ENCODE measurements at places on chromosomes 12 and 14. TPM values are rescaled to one million over a fixed set of nuclear protein-coding genes. Genes with fewer than 3 reads are reported as not detected.

- no peak for ATAC-seq
Observed at GRCh38 chr14:60294411-60295069, 45.5 kb downstream of the PPM1A start.

The TOMM20L gene
- total RNA-seq, result not detected

The NTS gene
- 0.16 TPM for total RNA-seq

DNA sequence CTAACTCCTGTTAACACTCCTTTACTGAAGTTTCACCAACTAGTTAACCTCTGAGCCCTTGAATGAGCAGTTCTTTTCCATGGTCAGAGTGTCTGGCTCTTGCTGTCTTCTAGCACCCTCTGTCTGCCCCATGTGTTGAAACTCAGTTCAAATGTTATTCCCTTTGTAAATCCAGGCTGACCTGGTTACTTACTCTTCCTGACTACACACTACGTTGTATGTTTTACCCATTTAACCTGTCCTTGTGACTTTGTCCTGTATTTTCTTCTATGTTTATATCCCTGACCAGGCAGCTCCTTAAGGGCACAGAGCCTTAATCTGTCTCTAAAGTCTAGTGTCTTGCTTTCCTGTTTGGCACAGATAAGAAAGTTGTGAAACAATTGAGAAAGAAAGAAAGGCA lies 389.0 kb upstream of the RPL10L start:
- no peak for ATAC-seq

DNA sequence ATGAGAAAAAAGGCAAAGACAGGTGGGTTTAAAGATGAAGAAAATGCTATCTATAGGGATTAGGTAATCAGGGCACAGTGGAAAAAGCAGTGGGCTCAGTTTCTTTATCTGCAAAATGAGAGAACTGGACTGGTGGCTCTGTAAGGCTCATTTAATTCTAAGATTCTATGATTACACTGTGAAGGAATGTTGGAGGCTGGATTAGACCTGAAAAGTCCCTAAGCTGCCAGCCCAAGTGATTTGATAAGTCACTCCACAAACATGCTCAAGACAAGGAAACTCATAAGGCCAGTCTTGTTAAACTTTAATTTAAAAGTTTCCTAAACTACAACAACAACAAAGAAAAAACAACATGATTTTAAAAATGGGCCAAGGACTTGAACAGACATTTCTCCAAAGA lies 75.1 kb downstream of the DCAF5 start:
- peak; percentile 83 for ATAC-seq

The RDH12 gene
- total RNA-seq, result 30.9 TPM

DNA sequence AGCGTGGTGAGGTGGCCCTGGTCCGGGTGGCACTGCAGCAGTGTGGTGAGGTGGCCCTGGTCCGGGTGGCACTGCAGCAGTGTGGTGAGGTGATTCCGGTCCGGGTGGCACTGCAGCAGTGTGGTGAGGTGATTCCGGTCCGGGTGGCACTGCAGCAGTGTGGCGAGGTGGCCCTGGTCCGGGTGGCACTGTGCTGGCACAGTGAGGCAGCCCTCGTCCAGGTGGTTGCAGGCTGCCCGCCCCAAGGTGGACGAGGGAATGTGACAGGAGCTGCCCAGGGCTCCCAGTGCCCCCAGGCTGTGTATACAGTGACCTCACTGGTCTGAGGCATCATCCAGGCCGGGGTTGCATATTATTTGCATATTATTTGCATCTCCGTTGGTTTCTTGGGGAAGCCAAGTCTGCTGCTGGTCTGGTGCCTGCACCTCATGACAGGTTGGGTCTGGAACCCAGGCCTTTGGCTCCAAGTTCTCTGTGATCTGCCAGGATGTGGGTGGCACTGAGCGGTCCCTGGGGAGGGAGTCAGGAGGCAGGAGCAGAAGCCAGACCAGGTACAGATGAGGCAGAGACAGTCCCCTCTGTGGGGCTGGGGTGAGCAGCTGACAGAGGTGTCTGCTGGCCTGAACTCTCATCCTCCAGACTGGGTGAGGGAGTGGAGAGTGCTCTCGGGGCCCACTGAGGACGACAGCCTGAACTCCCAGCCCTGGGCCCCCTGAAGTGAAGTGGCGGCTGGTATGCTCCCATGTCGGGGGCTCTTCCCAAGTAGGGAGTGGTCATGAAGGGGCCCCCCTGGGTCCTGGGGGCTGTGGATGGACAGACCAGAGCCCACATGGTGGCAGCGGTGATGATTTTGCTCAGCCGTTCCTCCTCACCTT lies 79.3 kb downstream of the KIF26A start:
- no peak for ATAC-seq

DNA sequence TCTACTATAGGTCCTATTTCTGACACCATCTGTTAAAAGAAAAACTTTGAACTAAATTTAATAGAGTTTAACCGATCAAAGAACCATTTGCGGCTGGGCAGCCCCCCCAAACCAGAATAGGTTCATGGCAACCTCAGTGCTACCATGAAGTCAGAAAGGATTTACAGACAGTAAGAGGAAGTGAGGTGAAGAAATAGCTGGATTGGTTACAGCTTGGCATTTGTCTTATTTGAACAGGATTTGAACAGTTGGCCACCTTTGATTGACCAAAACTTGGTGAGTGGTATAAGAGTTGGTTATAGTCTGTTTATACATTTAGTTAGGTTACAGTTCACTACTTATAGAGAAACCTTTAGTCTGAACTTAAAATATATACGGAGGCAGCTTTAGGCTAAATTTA lies 88.9 kb downstream of the TXNDC16 start:
- no peak for ATAC-seq

The E2F7 gene
- total RNA-seq, result 4.0 TPM

DNA sequence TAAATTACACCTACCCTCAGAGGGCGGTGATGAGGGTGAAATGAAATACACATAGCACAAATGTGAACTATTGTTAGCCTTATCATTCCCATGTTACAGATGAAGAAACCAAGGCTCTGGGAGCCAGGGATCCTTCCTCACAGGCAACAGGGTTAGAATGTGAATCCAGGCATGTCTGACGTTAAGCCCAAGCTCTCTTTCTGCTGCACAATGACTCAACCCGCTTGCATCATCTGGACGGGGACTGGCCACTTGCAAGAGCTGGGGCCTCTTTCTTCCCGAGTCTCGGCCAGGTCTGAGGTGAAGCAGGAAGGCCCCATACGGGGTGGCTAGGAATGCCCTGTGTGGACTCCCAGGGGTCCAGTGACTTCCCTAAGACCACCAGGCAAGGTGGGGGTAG lies 105.2 kb downstream of the RBM19 start:
- ATAC-seq, result peak; percentile 79

DNA sequence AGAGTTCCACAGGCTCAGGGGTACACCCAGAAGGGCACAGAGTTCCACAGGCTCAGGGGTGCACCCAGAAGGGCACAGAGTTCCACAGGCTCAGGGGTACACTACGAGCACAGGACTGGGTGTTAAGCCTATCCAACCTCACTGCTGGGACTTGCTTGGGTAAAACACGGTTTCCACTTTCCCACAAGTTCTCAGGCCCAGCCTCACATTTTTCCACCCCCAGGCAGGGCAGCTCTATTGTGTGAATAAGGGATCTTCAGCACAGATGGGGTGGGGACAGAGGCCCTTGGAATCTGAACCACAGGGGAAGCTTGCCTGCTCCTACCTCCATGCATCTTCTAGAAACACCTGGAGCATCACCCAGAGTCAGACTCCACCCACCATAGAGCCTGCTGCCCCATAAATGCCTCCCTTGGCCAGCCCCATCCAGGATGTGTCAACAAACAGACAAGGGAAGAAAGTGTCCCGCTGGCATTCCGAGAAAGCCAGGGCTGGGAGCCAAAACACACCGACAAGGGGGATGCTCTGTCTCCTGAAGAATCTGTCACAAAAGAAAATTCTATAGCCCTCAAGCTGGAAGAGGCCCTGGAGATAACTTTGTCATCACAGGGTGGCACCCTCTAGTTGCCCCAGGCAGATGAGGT lies 4.8 kb downstream of the CRACR2A start:
- ATAC-seq, result no peak

GRCh38 chr14:101630056-101630965 lies 69.0 kb downstream of the DIO3 start:
- no peak for ATAC-seq

DNA sequence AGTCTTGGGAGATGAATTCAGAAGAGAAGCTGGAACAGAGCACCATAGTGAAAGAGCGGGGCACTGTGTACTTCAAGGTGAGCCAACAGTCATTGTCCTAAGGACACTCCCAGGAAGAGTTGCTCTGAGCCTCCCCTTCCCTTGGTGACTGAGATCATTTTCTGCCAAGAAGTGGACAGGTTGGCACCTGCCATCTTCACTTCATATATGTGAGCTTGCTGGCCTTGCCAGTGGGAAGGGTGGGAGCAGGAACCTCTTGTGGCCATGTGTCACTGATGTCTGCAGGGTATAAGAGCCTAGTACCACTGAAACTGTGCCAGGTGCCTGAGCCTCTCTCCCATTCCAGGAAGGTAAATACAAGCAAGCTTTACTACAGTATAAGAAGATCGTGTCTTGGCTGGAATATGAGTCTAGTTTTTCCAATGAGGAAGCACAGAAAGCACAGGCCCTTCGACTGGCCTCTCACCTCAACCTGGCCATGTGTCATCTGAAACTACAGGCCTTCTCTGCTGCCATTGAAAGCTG lies 5.3 kb downstream of the FKBP4 start:
- peak; percentile 90 for ATAC-seq

All from esophagus mucosa (tissue), 1 donor.